A172 (cell line): ENCODE measurements at places on chromosomes 1 and 21.

- no peak for DNase-seq
Observed at GRCh38 chr21:37944496-37944895, 28.2 kb upstream of the KCNJ6 start.

DNA sequence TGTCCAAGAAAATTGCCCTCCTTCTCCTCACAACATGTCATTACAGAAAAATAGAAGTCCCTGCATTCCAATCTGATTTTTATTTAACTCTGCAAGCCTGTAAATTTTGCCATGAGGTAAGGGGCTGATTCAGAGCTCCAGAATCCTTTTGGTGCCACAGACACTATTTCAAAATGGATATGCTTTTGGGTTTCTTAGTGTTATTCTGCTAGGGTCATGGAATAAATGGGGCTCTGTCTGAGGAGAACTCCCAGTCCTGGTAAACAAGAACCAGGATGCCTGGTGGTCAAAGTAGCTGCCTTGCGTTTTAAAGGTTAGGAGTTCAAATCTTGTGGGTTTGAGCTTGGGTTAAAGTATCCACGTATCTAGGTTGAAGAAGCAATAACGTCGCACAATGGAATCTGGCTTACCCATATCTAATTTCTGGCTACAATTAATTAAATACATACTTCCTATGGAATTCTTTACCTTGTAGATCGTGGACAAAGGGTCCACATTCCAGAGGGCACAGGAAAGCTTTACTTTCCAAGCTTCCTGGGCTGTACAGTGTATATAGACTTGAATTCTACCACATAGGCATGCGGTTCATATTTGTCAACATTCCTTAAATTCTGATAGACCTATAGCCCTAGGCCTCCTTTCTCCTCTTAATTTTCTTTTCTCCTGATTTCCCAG lies 98.0 kb upstream of the CDC42BPA start:
- no peak for DNase-seq

GRCh38 chr21:42349420-42350317 lies 1.1 kb downstream of the TFF2 start:
- DNase-seq: no peak

DNA sequence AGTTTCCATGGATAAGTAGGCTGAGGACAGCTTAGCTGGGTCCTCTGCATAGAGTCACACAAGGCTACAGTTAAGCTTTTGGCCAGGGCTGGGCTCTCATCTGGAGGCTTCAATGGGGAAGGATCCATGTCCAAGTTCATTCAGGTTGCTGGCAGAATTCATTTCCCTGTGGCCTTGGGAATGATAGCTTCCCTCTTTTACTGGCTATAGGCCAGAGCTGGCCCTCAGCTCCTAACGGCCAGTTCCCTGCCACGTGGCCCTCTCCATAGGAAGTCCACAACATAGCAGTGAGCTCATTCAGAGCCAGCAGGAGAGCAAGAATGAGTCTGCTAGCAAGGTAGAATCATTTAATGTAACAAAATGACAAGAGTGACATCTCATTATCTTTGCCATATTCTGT lies 15.1 kb upstream of the PODN start:
- DNase-seq: peak; percentile 66

DNA sequence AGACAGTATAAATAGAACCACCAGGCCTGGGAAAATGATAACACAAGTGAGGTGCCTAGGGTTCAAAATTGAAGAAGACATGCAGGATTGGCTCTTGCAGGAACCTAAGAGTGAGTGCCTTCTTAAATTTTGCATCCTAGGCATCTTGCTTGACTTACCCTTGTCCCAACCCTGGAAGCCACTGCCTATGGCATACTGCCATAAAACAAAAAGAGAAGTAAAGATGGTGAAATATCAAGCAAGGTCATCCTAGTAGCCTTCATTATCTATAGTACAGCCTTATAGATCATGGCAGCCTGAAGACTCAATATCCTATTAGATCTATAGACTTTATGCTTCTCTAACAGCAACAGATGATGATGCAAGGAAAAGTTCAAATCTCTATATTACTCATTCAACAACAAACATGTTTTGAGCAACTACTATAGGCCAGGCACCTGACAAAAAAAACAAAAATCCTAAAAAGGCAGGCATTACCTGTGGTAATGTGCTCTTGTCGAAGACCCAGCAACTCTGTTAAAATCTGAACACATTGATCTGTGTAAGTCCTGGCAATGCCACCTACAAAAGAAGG lies 6.3 kb downstream of the AP4B1 start:
- DNase-seq: no peak

DNA sequence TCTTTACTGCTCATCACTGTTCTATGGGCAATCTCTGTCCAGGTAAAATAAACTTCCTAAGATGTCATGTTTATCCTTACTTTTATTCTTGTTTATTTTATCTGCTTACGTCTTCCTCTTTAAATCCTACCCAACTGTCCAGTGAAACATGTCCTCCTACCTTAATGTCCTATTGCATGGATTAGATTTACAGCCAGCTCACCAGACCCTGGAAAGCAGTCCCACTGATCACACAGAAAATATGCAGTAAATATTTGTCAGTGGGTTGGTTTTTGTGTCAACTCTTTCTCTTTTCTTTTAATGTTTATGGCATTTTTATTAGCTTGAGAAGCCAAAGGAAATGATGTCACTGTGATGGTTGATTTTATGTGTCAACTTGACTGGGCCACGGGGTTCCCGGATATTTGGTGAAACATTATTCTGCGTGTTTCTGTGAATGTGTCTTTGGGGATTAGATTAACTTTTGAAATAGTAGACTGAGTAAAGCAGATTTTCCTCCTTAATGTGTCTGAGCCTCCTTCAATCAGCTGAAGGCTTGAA lies 258.3 kb downstream of the SRGAP2C start:
- DNase-seq: peak; percentile 13

DNA sequence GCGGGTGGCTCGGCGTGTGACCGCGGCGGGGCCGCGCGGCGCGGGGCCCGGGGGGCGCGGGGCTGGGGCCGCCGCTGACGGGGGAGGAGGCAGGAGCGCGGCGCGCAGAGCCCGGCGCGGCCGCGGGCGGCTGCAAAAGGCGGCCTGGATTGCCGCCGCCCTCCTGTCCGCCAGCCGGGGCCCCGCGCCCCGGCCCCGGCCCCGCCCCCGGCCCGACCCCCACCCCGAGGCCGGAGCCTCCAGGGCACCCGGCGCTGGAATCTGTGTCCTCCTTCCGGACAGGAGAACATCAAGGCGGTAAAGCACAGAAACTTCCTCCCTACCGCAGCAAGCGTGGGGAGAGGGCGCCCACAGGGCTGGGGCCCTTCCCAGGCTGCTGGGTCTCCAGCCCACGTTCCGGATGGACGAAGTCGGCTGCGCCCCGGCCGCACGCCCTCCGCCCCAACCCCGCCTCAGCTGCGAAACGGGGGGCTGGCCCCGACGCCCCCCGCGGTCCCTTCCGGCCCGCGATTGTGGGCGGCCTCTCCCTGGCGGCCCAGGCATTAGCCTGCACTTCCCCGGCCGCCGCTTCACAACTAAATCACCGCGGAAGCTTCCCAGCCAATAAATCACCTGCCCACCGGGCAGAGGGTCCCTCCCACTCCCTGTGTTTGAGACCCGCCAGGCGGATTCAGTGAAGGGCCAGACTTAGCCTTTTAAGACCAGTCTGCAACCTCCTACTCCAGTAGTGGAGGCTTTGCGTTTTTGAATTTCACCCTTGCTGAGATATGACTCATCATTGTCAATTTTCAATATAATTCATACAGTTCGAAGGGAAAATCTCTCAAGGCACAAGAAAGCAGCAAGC lies 106.0 kb downstream of the SLC45A1 start:
- DNase-seq: peak; percentile 33

GRCh38 chr21:15207635-15208370 lies 143.0 kb upstream of the NRIP1 start:
- DNase-seq: no peak

GRCh38 chr1:100629391-100629790 lies 90.2 kb upstream of the VCAM1 start:
- DNase-seq: no peak

- DNase-seq: no peak
Observed at GRCh38 chr21:25183577-25183976, 423.7 kb downstream of the MRPL39 start.

DNA sequence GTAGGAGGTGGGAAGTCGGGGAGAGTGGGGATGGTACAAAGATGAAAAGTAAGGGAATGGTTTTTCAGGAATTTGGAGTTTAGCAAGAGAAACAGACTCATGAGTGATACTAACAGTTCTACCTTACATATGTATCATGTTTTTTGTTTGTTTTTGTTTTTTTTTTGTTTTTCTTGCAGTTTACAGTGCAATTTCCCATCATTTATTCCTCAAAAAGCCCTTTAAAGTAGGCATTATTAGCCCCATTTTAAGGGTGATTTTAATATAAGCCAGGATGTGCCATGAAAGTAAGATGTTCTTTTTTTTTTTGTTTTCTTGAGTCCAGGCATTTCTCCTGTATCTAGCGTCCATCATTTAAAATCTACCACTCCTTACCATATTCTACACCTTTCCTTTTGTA lies 13.8 kb upstream of the TRIM45 start:
- DNase-seq: no peak

DNA sequence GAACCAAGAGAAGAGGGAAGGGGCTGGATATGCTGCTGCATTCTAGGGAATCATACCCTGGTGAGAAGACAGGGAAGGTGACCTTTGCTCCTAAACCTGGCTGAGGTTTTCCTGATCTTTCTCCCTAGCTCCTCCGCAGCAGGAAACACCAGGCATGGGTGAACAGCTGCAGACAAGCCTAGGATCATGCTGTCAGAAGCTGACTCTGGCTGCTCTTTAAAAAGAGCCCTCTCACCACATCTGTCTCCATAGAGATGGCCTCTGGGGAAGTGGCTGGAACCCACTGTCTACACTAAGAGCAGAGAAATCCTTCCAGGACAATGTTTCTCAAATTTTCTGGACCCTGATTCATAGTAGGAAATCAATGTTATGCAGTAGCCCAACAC lies 57.6 kb downstream of the CD34 start:
- DNase-seq: no peak

DNA sequence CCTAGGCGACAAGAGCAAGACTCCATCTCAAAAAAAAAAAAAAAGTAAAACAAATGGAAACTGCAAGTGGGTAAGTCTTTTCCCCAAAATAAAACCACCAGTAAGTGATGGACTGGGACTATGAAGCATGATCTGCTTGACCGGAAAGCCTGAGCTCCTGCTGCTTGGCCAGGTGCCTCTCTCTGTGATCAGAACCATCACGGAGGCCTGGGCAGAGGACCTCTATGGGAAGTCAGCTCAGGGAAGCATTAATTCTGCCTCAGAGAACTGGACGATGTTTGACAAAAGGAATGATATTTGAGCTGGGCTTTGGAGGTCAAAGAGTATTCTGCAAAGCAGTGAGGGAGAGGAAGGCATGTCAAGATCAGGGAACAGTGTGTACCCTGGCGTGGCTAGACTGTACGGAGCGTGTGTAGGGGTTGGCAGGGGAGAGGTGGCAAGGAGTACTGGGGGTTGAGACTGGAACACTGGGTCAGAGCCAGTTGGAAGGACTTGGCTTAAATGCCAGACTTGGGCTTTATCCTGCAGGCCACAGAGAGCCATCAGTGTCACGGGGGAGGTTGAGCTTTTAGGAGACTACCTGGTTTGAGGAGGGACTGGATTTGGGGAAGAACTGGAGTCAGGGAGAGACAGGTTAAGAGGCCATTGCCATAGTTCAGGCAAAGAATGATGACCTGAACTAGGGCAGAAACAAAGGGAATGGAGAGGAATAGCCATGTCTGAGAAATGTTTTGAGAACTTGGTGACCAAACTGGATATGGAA lies 16.4 kb downstream of the ATP1A2 start:
- no peak for DNase-seq

- no peak for DNase-seq
Observed at GRCh38 chr1:10597492-10598388, 123.0 kb downstream of the PEX14 start.

- DNase-seq: no peak
Observed at GRCh38 chr1:223150443-223150842, 7.4 kb upstream of the TLR5 start.

- DNase-seq: peak; percentile 39
Observed at GRCh38 chr1:180213401-180214170, 16.5 kb upstream of the LHX4 start.

- DNase-seq: no peak
Observed at GRCh38 chr1:25001125-25001915, 71.2 kb upstream of the RUNX3 start.

- DNase-seq: no peak
Observed at GRCh38 chr1:225999912-226000337, 782 bp upstream of the SDE2 start.

- DNase-seq: no peak
Observed at GRCh38 chr21:34592120-34592955, 22.6 kb downstream of the RCAN1 start.

DNA sequence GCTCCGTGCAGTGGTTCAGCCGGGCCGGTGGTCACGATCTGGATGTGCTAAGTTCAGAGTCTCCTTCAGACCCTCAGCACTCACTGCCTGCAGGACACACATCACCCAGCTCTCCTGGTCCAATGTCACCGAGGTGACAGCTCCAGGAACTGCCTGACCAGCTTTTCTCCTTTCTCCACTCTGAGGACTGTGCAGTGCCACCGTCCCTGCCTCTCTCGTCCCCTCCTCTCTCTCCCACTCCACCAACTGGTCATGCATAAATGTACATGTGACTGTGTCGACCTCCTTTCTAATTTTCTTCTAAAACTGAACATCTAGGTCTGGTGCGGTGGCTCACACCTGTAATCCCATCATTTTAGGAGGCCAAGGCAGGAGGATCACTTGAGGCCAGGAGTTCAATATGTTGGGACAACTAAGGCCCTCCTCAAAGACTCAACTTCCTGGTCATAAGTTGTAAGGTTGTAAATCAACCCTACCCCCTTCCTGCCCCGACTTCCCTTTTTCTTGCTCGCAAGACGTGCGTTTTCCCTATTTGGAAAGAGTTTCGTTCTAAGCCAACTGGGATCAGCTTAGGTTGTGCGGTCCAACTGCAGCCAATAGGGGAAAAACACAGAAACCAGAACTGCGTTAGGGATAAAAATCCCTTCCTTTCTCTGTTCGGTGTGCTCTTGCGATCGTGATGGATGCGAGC lies 53.1 kb downstream of the MEGF6 start:
- DNase-seq: no peak

DNA sequence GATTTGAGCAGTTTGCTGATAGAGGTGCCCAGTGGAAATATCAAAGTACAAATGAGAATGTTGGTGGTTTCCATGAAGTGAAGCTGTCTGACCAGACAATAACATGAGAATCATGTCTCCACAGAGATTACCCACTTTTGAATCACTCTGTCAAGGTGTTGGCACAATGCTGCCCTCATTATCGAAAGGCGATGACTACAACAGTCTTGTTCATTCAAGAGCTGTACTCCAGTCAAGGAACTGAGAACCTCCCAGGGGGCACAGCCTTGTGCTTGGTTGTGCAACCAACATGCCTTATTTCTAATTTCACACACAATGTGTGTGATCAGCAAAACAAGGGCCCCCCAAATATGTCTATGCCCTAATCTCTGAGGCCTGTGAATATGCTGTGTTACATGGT lies 35.7 kb downstream of the ETS2 start:
- DNase-seq: no peak
